Placental pericyte (primary cell): ENCODE measurements at places on chromosomes 11 and 22. TPM values are rescaled to one million over a fixed set of nuclear protein-coding genes. Genes with fewer than 3 reads are reported as not detected.

The KRTAP5-10 gene
- total RNA-seq: not detected in 2 replicates

The USH1C gene
- not detected in 2 replicates for total RNA-seq

The HSPB2 gene
- not detected in 2 replicates for total RNA-seq

The FOXRED2 gene
- total RNA-seq: 10.1 and 18.8 TPM in 2 replicates

The ACR gene
- total RNA-seq: not detected in 2 replicates

The AMOTL1 gene
- total RNA-seq: 41.8 and 71.9 TPM in 2 replicates

The OR4D10 gene
- total RNA-seq: not detected in 2 replicates

The ENTHD1 gene
- total RNA-seq: not detected in 2 replicates

The MUC6 gene
- total RNA-seq: not detected in 2 replicates

The NDUFV1 gene
- total RNA-seq: 154 and 199 TPM in 2 replicates

The KLHDC7B gene
- 5.3 TPM in 1 of 2 replicates, not detected in the other for total RNA-seq

The C1QTNF5 gene
- total RNA-seq: 0.86 and 6.8 TPM in 2 replicates

The IGLL5 gene
- not detected in 2 replicates for total RNA-seq

The OR8J1 gene
- total RNA-seq: not detected in 2 replicates

The OVOL1 gene
- not detected in 2 replicates for total RNA-seq

The PLA2G6 gene
- total RNA-seq: 8.5 and 11.6 TPM in 2 replicates

The OR10A2 gene
- not detected in 2 replicates for total RNA-seq

The SYTL2 gene
- 4.2 and 14.6 TPM in 2 replicates for total RNA-seq

The OR51E2 gene
- 0.14 and 0.22 TPM in 2 replicates for total RNA-seq

The SCN3B gene
- total RNA-seq: 0.22 TPM in 1 of 2 replicates, not detected in the other

The TRIM49 gene
- not detected in 2 replicates for total RNA-seq
